ENCODE measurements at places on chromosomes 2 and 18.

- no peak for DNase-seq
These were observed 15.1 kb upstream of the KCNE4 start for GRCh38 chr2:223036790-223037444.

DNA sequence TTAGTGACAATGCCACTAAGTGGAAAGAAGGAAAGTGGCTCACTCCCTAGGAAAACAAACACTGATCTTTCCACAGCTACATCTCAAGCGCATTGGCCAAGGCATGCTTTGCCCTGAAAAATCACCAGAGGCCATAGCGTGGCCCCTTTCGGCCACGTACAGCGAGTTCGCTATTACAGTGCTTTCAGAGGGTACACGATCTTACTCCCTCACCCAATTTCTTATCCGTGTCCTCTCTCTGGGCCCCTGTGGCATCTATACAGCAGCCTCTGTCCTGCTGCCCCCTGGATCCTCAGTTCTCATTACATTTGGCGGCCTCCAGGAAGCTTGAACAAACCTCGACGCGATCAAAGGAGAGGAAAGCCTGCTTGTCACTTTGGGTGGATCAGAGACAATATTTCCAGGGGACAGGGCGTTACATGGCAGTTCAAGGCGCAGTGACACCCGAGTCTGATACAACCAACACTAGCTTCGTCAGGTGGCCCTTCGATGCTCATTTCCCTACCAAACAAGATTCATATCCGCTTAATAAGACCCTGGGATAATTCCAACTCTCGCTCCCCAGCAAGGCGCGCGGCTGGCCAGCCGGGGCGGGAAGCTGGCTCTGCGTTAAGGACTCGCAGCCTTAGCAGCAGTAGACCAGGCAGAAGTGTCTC, 941 bp downstream of the SKOR2 start:
- DNase-seq: no peak

- DNase-seq: no peak
These were observed 17.1 kb upstream of the THADA start for GRCh38 chr2:43612944-43613343.

- peak; percentile 31 for DNase-seq
These were observed 30.7 kb downstream of the ATP8B1 start for GRCh38 chr18:57772387-57772799.

- no peak for DNase-seq
These were observed 10.4 kb downstream of the CHMP3 start for GRCh38 chr2:86552889-86553288.

DNA sequence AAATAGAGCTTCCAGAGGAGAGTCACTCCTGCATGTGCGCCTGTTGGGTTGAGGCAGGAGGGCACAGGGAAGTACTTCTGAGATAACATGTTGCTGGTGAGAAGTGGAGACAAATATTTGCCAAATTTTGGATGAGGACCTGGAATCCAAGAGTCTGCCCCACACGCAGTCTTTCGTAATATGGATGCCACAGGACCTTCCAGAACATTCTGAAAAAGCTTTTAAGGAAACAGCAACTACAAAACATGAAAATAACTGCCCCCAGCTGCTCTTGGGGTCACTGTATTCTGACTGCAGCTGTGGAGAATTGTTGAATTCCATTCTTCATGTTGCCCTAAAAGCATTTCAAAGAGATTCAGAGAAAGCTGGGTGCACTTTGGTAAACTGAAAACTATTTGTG, 227.5 kb downstream of the C1D start:
- no peak for DNase-seq

- no peak for DNase-seq
These were observed 38.7 kb downstream of the SLC4A5 start for GRCh38 chr2:74304332-74305148.

Measured in NCI-H510A (cell line).